Fibroblast of lung (primary cell): ENCODE measurements at places on chromosomes 12 and 14. TPM values are rescaled to one million over a fixed set of nuclear protein-coding genes. Genes with fewer than 3 reads are reported as not detected.
A peak's percentile ranks its signal among the peaks of the same experiment; 100 is the strongest.

DNA sequence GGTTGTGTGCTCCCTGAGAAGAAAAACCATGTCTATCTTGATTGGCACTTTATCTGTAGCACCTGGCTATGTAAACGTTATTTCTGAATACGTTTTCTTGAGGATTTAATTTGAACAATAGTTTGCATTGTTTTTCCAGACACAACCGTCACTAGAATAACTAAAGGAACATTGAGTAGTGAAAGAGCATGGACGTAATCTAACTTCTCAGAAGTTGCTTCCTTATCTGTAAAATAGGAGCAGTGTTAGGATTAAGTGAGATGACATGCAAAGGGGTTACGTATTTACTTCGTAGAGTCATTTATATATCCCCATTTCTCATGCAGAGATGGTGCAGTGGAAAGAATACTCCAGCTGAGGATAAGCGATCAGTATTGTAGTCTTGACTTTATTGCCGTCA lies 8.1 kb downstream of the AEBP2 start:
- DNase-seq: no peak

GRCh38 chr14:54570631-54571415 lies 3.9 kb downstream of the SAMD4A start:
- DNase-seq: peak; percentile 92

- DNase-seq: peak; percentile 67
These were observed 126.7 kb upstream of the CCDC196 start for GRCh38 chr14:66359500-66359899.

GRCh38 chr14:80215081-80215480 lies 3.8 kb upstream of the DIO2 start:
- DNase-seq: peak; percentile 31

DNA sequence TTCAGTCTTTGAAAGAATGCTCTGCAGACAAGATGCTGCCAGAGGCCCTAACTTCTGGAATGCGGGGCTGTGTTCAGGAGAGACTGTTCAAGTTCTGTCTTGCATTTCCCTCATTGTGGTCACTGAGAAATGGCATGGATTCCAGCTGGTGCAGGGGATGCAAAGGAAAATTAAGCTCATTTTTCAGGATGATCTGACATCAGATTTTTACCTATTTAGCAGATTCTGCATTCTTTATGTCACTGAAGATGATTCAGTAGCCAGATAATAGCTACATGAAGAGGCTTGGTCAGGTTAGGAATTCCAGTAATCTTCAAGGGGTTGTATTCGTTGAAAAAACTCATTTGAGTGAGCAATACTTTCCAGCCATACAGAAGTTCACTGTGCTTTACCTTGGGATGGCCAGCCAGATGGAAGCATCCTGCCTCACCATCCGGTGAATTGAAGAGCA lies 16.1 kb upstream of the MFAP5 start:
- no peak for DNase-seq

DNA sequence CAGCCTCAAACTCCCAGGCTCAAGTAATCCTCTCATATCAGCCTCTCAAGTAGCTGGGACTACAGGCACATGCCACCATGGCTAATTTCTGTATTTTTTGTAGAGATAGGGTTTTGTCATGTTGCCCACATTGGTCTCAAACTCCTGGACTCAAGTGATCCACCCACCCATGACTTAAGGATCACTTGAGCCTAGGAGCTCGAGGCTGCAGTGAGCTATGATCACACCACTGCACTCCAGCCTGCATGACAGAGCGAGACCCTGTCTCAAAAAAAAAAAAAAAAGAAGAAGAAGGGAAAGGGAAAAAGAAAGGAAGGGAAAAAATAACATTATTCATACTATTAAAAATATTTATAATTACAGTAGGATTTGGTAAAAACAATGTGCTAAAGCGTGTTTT lies 19.2 kb downstream of the EPS8 start:
- peak; percentile 17 for DNase-seq

DNA sequence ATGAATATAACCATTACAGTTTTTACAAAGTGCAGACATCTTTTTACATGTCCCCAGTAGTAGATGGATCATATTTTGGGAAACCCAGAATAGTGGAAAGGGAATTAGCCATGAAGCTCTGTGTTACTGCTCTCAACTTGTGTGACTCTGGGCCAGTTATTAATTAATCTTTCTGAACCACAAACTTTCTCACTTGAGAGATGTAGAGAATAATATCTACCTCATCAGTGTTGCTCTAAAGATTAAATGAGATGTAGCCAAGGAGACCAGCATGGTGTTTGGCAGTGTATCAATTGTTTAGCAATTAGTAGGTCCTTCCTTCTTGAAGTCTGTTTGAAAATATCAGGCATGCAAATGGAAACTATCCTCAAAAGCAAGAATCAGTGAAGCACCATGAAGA lies 169.2 kb downstream of the TMTC2 start:
- DNase-seq: no peak

- DNase-seq: no peak
These were observed 27.9 kb upstream of the CCNT1 start for GRCh38 chr12:48744251-48745008.

DNA sequence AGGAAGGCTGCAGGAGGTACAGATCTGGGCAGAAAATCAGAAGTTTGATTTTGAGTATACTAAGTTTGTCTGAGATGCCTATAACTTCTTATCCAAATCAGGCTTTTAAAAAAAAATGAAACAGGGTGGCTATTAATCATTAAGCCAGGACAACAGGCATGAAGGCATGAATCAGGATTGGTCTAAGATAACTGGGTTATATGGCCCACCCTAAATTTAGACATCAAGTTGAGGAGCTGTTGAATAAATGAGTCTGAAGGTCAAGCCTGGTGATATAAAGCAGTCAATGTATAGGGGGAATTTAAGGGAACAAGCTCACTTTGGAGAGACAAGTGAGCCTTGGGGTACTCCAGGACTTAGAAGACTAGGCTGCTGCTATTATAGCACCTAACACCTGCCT lies 28.6 kb downstream of the NEK9 start:
- DNase-seq: no peak

GRCh38 chr14:65000898-65001591 lies 14.3 kb downstream of the FNTB start:
- peak; percentile 83 for DNase-seq

- peak; percentile 27 for DNase-seq
These were observed 15.4 kb downstream of the RAB35 start for GRCh38 chr12:120101182-120101581.

GRCh38 chr12:117098361-117099217 lies 627 bp downstream of the TESC start:
- no peak for DNase-seq

- no peak for DNase-seq
These were observed 302.8 kb downstream of the GALC start for GRCh38 chr14:87690076-87690613.

GRCh38 chr12:106634206-106634605 lies 51.4 kb downstream of the RFX4 start:
- no peak for DNase-seq

DNA sequence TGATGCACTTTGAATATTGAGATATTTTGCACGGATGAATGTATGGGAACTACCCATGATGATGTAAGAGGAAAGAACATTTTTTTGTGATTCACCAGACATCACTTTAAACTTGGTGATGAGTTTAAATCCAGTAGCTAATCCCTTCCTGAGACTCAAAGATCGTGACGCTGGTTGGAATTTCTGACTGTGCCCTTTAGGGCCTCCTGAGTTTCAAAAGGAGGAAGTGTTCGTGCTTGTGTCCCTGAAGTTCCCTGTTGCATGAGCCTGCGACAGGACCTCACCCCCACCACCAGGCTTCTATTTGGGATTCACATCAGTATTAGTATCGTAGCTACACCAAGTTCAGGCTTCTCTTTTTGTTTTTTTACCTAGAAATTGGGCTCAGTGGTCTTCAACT lies 18.6 kb upstream of the RIN3 start:
- no peak for DNase-seq

GRCh38 chr14:73645248-73645610 lies 443 bp downstream of the DNAL1 start:
- DNase-seq: no peak

GRCh38 chr12:18919871-18920511 lies 182.1 kb downstream of the CAPZA3 start:
- DNase-seq: no peak

- no peak for DNase-seq
These were observed 954 bp upstream of the SLC39A2 start for GRCh38 chr14:20998139-20998538.

GRCh38 chr12:46872135-46872534 lies 46.3 kb upstream of the SLC38A4 start:
- peak; percentile 52 for DNase-seq

DNA sequence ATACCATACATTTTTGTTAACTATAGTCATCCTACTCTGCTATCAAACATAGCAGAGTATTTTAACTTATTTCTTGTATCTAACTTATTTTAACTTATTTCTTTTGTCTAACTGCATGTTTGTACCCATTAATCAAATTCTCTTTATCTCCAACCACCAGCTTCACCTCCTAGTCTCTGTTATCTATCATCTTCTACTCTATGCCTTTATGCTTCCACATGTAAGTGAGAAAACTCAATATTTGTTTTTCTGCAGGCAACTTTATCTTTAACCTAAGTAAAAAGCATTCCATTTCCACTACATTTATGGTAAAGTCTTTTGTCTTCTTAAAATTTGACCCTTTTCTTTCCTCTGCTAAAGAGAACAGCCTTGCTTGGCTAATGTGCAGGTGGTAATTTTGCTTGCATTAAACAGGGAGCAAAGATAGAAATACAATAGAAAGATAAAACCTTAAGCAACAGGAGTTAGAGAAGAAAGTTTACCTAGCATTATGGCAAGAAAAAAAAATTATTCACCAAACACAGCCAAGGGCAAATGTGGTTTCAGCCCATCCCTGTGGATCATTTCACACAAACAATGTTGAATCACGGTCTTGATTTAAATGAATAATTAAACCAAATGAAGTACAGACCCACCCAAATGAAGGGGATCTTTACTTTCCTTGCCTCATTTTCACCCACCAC lies 110.9 kb upstream of the TSPAN8 start:
- no peak for DNase-seq

PRR4 gene
- 0.66 and 0.77 TPM in 2 replicates for total RNA-seq

PSMC1 gene
- total RNA-seq: 75.5 and 112 TPM in 2 replicates

LRRC10 gene
- total RNA-seq: not detected in 2 replicates

SDR9C7 gene
- not detected in 2 replicates for total RNA-seq

FOXA1 gene
- under 0.01 TPM in 2 replicates for total RNA-seq

GLIPR1L2 gene
- total RNA-seq: 0.33 and 1.0 TPM in 2 replicates
